ENCODE measurements at places on chromosomes 11 and 22.
A peak's percentile ranks its signal among the peaks of the same experiment; 100 is the strongest.

DNA sequence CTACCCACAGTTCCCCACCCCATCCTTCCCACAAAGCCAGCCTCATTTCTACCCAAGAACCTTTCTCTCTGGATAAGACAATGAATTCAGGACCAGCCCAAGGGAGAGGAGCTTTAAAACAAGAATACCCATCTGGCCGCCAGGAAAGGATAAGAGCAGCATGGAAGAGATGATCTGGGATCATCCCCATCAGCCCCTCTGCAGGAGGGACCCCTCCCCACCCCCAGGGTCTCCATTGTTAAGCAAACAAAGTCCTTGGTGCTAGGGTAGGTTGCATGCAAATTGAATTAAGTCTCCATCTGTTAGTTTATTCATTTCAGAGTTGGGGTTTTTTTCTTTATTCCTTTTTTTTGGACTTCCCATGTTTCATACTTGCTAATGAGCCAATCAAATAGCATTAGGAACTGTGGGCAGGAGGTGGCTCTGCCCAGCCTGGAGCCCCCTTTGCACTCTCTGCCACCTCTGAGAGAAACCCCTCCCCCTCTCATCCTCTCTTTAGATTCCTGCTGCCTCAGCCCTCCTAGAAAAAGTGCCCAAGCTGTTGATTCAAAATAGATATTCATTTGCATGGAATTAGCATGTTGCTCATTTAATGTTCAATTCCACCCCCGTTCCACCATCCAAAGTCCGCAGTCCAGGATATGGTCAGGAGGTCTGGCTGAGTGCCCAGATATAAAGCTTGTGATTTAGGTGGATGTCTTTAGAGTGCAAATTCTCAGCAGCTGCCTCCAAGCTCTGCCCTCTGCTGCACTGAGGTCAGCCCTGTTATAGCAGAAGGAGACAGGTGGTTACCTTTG, 138.5 kb upstream of the NCAM1 start:
- DNase-seq, result no peak

DNA sequence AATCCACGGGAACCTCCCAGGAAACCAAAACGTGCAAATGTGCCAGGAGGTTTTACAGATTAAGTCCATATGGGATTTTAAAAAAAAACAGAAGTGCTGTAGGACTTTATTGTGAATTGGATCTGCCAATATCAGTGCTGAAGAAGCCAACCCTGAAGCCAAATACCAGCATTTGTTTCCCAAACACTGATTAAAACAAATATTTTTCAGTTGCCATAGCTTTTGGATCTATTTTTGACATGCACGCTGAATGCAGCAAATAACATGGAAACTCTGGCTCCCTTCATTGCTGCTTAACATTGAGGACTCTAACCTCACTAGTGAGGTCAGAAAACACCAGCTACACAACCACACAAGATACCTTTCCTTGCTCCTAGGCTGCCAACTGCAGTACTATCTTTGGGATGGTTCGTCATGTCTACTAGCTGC, 28.4 kb upstream of the SIK2 start:
- no peak for DNase-seq

DNA sequence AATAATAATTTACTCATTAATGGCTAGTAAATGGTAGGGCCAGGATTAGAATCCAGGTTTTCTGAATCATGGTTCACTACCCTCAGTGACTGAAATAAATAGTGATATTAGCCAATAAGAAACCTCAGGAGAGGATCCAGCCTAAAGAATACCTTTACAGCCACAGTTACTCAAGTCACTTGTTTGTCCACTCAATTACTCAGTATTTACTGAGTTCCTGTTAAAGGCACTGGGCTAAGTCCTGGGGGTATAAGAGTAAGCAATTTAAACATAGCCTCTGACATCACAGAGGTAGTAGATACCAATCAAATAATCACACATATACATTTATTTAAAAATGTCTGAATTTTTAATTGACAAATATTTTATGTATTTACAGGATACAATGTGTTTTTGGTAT, 56.8 kb upstream of the GAB2 start:
- no peak for DNase-seq

DNA sequence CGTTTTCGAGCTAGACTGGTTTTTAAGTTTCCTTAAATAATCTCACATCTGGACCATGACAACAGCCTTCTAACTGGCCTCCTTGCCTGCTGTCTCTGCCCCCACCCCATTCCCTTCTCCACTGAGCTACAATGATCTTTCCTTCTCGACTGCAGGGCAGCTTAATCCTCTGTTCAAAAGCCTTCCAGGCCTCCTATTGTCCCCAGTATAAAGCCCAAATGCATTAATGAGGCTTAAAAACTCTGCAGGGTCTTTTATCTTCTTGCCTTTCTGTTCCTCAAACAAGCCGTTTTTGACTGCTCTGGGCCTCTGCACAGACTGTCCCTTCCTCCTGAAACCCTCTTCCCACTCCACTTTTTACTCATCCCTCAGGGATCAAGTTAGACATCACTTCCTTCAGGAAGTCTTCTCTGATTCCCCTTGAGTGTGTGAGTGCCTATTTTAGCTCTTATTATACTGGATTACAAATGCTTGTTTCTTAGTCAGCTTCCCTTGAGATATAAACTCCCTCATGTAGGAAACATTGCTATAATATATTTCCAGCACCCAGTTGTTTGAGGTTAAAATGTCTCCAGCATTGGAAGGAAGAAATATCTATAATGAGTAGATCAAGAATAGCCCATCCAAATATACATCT, 23.6 kb upstream of the PAMR1 start:
- DNase-seq, result no peak

DNA sequence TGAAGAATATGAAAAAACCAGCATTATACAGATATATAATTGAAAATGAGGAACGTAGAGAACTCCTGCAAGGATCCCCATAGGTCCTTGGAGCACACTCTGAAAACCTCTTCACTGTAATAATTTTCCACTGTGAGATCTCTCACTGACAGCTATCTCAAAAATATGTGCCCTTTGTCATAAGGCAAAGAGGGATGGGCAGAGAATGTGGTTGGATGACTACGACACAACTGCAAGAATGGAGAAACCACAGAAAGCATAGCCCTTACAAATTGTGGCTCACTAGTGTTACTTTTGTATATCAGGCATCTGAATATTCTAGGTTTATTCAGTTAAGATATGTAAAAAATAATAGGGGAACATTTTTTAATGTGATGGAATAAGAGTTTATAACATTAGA, 7.9 kb upstream of the CTSC start:
- peak; percentile 62 for DNase-seq

DNA sequence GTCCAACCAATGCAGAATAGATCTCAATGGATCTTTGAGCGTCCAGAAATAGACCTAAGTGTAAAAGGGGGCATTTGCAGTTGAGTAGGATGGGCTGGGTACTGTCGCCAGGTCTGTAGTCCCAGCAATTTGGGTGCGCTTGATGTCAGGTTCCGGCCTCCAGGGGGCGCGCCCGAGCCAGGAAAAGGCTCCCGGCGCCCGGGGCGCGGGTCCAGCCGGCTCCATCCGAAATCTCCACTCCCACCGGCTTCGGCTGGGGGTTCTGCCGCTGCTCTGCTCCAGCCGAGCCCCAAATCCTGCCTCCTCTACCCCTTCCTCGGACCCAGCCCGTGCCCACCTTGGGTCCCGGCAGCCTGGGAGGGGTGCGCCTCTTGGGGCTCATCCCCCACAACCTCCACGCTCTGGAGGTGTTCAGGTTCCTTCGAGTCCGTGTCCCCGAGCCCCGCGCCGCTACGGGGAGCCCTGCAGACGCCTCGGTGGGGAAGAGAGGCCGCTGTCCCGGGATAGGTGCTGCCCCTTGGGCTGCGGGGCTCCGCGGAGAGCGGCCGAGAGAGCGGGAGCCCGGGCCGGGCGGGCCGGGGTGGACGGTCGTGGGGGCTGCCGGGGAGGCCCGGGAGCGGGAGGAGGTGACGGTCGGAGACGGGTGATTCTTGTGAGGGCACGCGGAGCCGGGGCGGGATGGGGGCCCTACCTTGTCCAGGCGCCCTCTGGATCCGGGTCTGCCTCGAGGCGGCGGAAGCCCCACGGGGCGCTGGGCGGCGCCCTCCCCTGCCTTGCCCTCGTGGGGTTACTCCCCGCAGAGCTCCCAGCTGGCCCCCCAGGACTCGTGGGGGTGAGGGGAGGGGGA, 13.0 kb upstream of the CYB5R3 start:
- peak; percentile 76 for DNase-seq

- no peak for DNase-seq
Observed at GRCh38 chr11:2385156-2386151, 8.3 kb downstream of the CD81 start.

GRCh38 chr22:45009606-45010531, at the start of gene PHF21B:
TSS of gene PHF21B (minus strand) at chr22:45010005. CDS start at chr22:45009549, 456 bp downstream.
- DNase-seq, result peak; percentile 18

GRCh38 chr11:38796281-38796680, 2198.2 kb upstream of the RAG2 start:
- no peak for DNase-seq

- DNase-seq, result no peak
Observed at GRCh38 chr11:17722000-17722643, 2.8 kb downstream of the MYOD1 start.

DNA sequence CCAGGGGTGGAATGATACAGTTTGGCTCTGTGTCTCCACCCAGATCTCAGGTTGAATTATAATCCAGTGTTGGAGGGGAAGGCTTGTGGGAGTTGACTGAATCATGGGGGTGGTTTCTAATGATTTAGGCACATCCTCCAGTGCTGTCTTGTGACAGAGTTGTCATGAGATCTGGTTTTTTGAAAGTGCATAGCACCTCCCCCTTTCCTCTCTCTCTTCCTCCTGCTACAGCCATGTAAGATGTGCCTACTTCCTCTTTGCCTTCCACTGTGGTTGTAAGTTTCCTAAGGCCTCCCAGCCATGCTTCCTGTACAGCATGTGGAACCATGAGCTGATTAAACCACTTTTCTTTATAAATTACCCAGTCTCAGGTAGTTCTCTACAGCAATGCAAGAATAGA, 45.1 kb downstream of the THAP12 start:
- no peak for DNase-seq

GRCh38 chr22:19905347-19906276, 36.0 kb upstream of the COMT start:
- no peak for DNase-seq

DNA sequence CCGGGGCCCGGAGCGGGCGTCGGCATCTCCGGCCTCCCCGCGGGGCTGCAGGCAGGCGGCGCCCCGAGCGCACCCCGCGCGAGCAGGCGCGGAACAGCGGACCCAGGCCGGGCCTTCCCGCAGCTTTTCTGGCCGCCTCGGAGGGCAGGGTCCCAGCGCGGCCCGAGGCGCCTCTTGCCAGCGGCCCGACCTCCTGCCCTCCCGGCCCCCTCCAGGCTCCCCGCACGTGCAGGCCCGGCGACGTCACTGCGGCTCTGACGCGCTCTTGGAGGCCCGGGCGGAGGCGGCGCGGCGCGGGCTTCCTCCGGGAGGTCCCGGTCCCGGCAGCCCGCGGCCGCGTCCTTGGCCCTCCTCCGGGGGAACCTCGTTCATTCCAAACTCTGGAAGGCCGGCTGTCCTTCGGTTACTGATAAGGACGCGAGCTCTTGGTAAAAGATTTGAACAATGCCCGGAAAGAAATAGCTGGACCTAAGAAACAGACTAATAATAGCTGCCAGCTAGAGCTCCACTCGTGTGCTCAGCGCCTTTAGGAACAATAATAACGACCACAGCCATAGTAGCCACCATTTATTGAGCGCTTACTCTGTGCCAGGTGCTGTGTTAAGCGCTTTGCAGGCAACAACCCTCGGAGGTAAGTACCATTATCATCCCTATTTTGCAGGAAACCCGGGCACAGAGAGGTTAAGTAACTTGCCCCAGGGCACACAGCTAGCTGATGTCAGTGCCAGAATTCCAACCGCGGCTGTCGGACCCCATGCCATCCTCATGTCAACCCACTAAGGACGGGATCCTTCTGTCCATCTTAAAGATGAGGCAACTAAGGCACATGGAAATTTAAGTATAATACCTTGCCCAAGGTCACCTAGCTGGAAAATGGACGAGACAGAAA, 39.1 kb upstream of the CREB3L1 start:
- DNase-seq, result peak; percentile 72

GRCh38 chr11:122045181-122045586, 70.8 kb downstream of the BLID start:
- no peak for DNase-seq

- DNase-seq, result no peak
Observed at GRCh38 chr11:3815845-3816244, 7.5 kb downstream of the PGAP2 start.

GRCh38 chr11:44015624-44016007, 32.2 kb upstream of the ACCSL start:
- no peak for DNase-seq

GRCh38 chr11:8386134-8386864, 122.6 kb upstream of the LMO1 start:
- DNase-seq, result no peak

DNA sequence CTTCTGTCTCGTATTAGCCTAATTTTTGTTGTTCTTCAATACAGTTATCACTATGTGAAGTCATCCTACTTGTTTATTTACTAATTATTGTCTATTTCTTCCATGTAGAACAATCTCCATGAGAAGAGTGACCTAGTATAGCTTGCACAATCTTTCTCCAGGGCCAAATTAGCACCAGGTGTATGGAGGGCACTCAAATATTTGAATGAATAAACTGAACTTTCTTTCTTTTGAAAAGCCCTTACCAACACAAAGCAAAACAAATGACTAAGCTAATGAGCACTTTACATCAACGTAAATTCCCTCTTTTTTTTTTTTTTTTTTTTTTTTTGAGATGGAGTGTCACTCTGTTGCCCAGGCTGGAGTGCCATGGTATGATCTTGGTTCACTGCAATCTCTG, 34.2 kb downstream of the ABTB2 start:
- no peak for DNase-seq

DNA sequence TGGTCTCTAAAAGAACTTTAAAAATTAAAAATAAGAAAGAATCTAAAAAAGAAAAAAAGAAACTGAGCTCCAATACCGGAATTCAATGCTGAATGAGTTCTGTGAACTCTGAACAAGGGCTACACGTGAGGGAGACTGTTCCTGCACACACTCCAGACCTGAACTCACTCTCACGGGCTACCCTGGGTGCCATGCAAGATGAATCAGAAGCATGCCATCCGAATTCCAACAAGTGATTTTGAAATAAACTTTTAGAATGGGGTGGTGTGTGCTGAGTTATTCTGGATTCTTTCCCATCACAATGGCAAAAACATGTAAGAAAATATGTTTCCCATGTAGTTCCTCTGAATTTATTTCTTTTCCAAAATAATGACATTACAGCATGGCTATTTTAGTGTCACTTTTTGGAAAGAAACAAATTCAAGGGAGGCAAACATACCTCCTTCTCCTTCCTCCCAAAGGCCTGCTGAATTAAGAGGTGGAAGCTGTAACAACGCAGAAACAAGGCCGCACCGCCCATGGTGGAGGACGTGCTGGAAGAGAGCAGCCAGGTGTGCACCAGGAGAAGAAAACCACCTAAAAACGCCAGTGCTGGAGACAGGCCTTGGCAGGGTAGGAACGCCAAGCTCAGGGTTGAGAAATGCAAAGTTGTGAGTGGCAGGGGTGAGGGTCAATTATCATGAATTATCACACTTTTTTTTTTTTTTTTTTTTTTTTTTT, 63.2 kb upstream of the ARFGAP3 start:
- no peak for DNase-seq

- DNase-seq, result no peak
Observed at GRCh38 chr22:31715147-31715778, 34.7 kb downstream of the PRR14L start.
